Thoracic aorta endothelial cell (primary cell): ENCODE measurements at places on chromosomes 2 and 18. TPM values are rescaled to one million over a fixed set of nuclear protein-coding genes. Genes with fewer than 3 reads are reported as not detected.

TLX2 gene
- total RNA-seq: not detected in 2 replicates

CPS1 gene
- 6.8 and 12.8 TPM in 2 replicates for total RNA-seq

TMEM200C gene
- total RNA-seq: 0.22 TPM in 1 of 2 replicates, not detected in the other

LHCGR gene
- total RNA-seq: not detected in 2 replicates

OSBPL6 gene
- 11.8 and 14.6 TPM in 2 replicates for total RNA-seq

RGPD5 gene
- total RNA-seq: 35.2 and 72.5 TPM in 2 replicates

RFTN2 gene
- 6.3 and 6.5 TPM in 2 replicates for total RNA-seq

LYG1 gene
- total RNA-seq: 0.27 and 0.57 TPM in 2 replicates

GKN1 gene
- not detected in 2 replicates for total RNA-seq

ARHGAP25 gene
- 0.93 and 3.0 TPM in 2 replicates for total RNA-seq
